ENCODE measurements at places on chromosomes 12 and 14.

DNA sequence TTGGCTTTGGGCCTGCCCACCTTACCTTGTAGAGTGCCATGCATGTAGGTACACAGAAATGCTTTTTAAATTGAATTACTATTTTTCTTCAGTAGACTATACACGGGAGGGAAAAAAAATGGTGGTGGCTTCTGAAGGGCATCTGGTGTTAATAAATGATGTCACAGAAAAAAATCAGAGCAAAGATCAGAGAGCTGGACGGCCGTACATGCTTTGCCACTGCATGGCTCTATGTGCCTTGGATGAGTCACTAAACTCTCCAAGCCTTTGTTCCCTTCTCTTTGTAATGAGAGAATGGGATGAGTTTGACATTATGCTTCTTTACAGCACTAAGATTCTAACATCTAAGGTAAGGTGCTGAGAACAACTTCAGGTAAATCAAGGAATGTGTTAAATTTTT lies 376.4 kb upstream of the DDHD1 start:
- no peaks in the 10 kb centered on the region for H3K36me3 ChIP-seq
- H3K27me3 ChIP-seq = no peaks in the 10 kb centered on the region
- no peaks in the 10 kb centered on the region for H3K4me1 ChIP-seq
- DNase-seq = no peak
- no peak overlapping the region for H3K27ac ChIP-seq
- H3K4me3 ChIP-seq = no peak overlapping the region

GRCh38 chr12:4270831-4271716 lies 2.5 kb upstream of the CCND2 start:
- H3K36me3 ChIP-seq = peaks cover 22% of the 10 kb centered on the region
- no peaks in the 10 kb centered on the region for H3K27me3 ChIP-seq
- H3K4me3 ChIP-seq = peak overlapping the region; percentile 38
- H3K27ac ChIP-seq = peak overlapping the region; percentile 89

GRCh38 chr14:99252940-99253868 lies 18.8 kb downstream of the BCL11B start:
- no peak overlapping the region for H3K4me3 ChIP-seq
- no peak for DNase-seq
- H3K36me3 ChIP-seq = no peaks in the 10 kb centered on the region
- H3K4me1 ChIP-seq = no peaks in the 10 kb centered on the region

- H3K27ac ChIP-seq = no peak overlapping the region
- H3K36me3 ChIP-seq = no peaks in the 10 kb centered on the region
Measured at GRCh38 chr12:18951218-18951617, 178.3 kb upstream of the PLEKHA5 start.

DNA sequence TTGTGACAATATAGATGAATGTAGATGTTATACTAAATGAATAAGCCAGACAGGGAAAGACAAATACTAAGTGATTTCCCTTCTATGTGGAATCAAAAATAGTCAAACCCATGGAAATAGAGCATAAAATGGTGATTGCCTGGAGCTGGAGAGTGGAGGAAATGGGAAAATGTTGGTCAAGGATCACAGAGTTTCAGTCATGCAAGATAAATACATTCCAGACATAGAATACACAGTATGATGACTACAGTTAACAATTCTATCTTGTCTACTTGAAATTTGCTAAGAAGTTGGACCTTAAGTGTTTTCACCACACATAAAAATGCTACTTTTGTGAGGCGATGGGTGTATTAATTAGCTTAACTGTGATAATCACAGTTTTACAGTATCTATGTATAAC lies 1182.7 kb downstream of the AACS start:
- H3K36me3 ChIP-seq = no peaks in the 10 kb centered on the region
- no peak overlapping the region for H3K27ac ChIP-seq
- no peaks in the 10 kb centered on the region for H3K27me3 ChIP-seq
- H3K4me3 ChIP-seq = no peak overlapping the region
- H3K4me1 ChIP-seq = no peaks in the 10 kb centered on the region

DNA sequence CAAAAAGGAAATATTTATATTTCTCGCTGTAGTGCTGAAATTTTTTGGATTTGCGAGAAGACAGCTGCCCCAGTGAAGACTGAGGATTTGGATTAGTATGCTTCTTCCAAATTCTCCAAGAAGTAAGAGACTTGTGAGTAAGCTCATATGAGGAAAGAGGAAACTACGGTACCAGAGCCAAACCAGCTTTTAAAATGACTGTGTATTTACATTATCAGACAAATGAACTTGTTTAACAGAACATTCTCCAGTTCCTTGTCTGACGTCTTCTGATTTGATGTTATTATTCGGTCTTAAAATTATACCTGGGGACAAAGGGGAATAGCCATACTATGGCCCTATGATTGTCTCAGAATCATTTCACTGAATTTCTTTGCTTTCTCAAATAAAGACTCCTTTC lies 8.0 kb downstream of the CLEC12B start:
- no peak overlapping the region for H3K4me3 ChIP-seq
- DNase-seq = no peak
- H3K27ac ChIP-seq = no peak overlapping the region
- no peaks in the 10 kb centered on the region for H3K36me3 ChIP-seq

DNA sequence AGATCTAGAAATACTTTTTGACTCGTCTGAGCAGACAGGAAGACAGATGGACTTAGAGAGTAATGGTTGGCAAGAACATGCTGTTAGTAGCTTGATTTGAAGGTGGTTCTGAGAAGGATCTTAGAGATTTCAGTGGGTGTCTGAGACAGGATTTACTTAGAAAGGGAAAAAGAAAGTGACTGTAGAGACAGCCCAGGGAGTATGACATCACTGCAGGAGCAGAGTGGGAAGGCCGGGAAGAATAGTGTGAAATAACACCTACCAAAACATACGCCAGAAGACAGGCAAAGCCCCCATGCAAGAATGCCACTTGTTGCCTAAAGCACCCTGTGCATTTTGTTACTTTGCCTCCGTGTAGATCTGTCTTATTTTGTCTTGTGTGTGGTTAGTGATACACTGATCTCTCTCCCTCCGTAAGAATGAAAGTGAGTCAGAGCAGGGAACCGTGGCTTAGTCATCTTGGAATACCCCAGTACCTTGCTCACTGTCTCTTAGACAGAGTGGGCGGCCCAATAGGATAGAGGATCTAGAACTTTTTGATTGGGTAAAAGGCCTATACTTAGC lies 161.3 kb upstream of the IFNG-AS1 start:
- peak overlapping the region; percentile 63 for H3K27ac ChIP-seq
- H3K4me3 ChIP-seq = peak overlapping the region; percentile 15
- H3K36me3 ChIP-seq = no peaks in the 10 kb centered on the region
- H3K27me3 ChIP-seq = no peaks in the 10 kb centered on the region
- peaks cover 10% of the 10 kb centered on the region for H3K4me1 ChIP-seq
- peak; percentile 71 for DNase-seq

DNA sequence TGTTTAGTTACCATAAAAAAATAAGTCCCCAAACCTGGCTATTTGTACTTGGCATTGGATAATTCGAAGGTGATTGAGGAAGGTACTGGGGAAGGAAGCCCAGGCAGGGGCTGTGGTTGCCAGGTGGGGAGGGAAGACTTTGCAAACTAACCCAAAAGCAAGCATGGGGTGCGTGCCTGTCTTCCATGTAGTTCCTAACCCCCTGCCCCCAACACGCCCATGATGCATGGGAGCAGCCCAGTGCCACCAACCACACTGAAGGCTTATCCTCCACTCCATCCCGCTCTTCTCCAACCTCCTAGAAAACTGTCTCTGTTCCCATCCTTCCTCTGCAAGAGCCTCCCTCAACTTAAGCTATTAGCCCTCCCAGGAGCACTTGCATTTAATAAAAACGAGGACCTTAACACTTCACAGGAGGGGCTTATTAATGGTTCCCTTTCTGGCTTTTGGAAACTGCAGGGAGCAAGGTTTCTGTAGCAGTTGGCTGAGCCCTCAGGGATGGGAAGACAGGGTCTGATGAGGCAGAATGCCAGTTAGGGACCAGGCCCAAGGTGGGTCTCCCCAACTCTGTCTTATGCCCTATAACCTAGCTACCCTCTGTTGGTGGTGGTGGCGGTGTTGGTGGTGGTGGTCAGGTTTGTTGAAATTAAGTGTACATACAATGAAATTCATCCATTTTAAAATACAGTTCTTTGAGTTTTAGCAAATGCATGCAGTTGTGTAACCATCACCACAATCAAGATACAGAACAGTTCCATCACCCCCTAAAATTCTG lies 96.0 kb downstream of the ZFP36L1 start:
- no peak for DNase-seq
- no peaks in the 10 kb centered on the region for H3K36me3 ChIP-seq
- no peak overlapping the region for H3K4me3 ChIP-seq
- H3K27ac ChIP-seq = peak overlapping the region; percentile 100
- peaks cover 24% of the 10 kb centered on the region for H3K4me1 ChIP-seq
- H3K27me3 ChIP-seq = no peaks in the 10 kb centered on the region

GRCh38 chr12:32047357-32048212 lies 59.1 kb upstream of the BICD1 start:
- DNase-seq = no peak
- no peaks in the 10 kb centered on the region for H3K36me3 ChIP-seq
- H3K27me3 ChIP-seq = no peaks in the 10 kb centered on the region
- peaks cover 9% of the 10 kb centered on the region for H3K4me1 ChIP-seq
- no peak overlapping the region for H3K27ac ChIP-seq
- H3K4me3 ChIP-seq = no peak overlapping the region

GRCh38 chr12:1279050-1279449 lies 288.0 kb downstream of the ERC1 start:
- H3K27me3 ChIP-seq = no peaks in the 10 kb centered on the region
- DNase-seq = no peak
- H3K4me3 ChIP-seq = no peak overlapping the region
- no peaks in the 10 kb centered on the region for H3K36me3 ChIP-seq

DNA sequence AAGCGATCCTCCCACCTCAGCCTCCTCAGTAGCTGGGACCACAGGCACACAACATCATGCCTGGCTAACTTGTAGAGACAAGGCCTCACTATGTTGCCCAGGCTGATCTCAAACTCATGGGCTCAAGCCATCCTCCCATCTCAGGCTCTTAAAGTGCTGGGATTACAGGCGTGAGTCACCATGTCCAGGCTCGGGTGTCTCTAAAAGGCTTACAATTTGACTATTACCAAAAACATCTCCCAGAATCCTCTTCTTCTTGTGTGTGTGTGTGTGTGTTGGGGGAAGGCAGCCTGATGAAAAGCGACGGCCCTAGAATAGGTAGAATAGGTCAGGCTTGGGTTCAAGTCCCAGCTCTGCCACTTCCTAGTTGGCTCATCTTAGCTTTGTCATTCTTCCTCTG lies 16.8 kb downstream of the MSI1 start:
- no peak for DNase-seq
- no peak overlapping the region for H3K4me3 ChIP-seq
- no peak overlapping the region for H3K27ac ChIP-seq
- H3K27me3 ChIP-seq = no peaks in the 10 kb centered on the region
- H3K36me3 ChIP-seq = no peaks in the 10 kb centered on the region

DNA sequence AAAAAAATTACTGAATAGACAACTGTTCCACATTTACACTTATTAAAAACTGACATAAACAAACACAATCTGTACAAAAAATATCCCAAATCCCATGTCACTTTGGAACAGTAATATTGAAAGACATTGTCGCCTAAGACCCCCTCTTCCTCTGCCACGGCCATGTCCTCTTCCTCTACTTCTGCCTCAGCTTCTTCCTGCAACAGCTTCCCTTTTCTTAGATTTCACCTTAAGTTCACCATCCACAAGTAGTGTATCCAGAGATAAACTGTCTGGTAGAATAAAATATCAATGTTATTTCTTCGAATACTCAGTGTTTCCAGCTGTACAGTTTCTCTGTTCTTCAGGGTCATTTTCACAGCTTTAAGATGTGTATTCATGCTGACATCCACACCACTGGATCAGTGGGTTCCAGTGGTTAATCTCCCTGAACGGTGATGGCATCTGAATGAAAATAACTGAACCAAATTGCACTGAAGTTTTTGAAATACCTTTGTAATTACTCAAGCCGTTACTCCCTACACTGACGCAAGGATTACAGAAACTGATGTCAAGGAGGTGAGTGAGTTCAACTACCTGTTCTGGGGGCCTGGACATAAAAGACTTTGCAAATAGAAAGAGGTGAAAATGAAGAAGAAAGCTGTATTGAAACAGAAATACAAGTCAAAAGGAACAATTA lies 208.5 kb downstream of the C12orf50 start:
- H3K4me3 ChIP-seq = no peak overlapping the region
- peak overlapping the region; percentile 61 for H3K27ac ChIP-seq
- H3K36me3 ChIP-seq = no peaks in the 10 kb centered on the region
- DNase-seq = no peak
- peaks cover 12% of the 10 kb centered on the region for H3K4me1 ChIP-seq

DNA sequence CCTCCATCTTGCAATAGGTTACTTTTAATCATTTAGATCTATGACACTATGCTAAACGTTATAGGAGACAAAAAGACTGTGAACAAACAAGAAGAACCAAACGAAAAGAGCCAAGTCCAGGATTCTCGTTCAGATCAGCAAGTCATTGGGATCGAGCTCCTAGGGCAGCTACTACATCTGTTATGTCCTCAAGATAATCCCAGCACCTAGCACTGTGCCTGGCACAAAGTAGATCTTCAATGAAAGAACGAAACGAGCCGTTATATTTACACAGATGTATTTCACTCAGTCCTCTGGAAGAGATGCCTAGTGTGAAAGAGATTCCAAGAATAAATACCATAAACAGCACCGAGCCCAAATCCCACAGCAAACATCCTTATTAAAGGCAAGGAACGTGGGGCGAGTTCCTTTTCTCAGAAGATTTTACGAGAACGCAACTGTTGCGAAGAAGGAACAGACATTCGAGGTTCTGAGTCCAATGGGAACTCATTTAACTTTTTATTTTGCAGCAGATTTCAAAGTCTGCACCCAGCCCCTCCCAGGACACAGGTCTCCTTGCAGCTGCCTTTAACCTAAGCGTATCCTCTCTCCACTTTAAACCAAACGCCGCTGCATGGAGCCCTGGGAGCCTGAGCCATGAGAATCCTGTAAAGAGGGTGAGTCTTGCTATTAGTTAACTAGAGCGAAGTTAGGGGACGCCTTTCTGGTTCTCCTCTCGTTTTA lies 544 bp upstream of the TDP1 start:
- no peaks in the 10 kb centered on the region for H3K27me3 ChIP-seq
- peak overlapping the region; percentile 81 for H3K27ac ChIP-seq
- H3K4me1 ChIP-seq = peaks cover 9% of the 10 kb centered on the region
- H3K4me3 ChIP-seq = peak overlapping the region; percentile 58

GRCh38 chr12:112964915-112965314 lies 13.4 kb upstream of the OAS2 start:
- no peaks in the 10 kb centered on the region for H3K4me1 ChIP-seq
- no peak overlapping the region for H3K4me3 ChIP-seq
- peaks cover 24% of the 10 kb centered on the region for H3K36me3 ChIP-seq
- no peaks in the 10 kb centered on the region for H3K27me3 ChIP-seq

Measured in RWPE2 (cell line).